ENCODE measurements at places on chromosomes 1 and 21.

DNA sequence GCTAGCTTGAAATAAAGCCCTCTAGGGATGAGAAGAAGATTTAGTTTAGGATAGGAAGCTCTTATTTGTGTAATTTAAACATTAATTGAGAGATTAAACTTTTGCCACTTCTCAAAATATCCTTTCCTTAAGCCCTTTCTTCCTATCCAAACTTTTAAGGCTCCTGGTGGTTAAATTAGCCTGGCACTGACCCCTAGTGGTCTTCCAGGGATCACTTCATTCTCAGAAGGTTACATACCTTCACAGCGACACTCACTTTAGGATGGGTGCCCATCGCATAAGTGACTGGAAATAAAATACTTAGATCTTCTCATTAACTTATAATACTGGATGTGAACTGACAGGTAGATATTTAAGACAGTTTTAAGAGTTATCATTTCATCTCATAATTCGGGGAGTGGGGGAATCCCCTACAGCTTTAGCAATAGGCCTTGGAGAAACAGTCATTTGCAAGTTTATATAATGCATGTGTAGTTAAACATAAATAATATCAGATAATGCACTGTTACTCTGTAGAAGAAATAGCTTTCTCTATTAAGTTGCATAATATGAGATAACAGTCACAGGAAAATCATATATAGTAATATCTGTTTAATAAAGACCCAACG, 7.4 kb downstream of the LHX9 start:
- DNase-seq, result no peak

GRCh38 chr1:61091455-61091854, 9.1 kb downstream of the NFIA start:
- DNase-seq, result no peak

DNA sequence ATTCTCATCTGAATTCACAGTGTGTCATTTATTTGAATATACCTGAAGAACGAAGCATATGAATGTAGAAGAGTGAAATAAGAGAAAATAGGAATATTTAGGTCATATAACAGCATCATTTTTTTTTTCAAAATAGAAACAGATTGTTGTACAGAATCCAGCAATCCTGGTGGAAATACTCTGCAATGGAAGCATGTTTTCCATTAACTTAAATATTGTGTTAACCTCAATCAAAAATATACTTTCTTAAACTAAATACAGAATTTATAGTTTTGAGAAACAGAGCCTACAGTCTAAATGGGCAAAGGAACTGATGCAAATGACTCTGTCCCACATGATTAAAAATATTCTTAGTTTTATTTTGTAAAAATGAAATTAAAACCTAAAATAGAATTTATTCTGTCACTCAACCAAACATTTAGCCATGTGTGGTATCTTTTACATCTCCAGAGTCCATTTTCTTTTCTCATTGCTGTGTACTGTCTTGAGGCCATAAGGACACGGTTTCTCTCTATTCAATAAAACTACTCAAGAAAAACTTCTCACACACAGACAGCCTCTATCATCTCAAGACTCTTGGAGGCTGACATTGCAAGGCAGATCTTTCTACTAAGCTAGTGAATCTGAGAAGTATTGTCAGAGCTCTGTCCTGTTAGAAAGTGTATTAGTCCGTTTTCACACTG, 322.6 kb downstream of the LTN1 start:
- DNase-seq, result no peak

- DNase-seq, result no peak
Measured at GRCh38 chr1:201917362-201918033, 28.8 kb downstream of the SHISA4 start.

DNA sequence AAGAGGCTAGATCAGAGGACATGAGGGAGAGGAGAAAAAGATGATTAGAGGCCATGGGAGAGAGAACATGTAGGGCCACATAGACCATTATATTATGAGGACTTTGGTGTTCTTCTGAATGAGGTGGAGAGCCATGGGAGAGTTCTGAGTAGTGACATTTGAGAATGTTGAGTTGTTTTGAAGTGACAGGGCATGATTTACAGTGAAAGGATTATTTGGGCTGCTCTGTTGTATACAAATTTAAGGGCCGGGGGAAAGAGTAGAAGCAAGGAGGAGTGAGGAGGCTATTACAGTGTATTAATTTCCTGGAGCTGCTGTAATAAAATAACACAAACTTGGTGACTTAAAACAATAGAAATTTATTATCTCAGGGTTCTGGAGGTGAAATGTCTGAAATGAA, 102.5 kb upstream of the RGS4 start:
- no peak for DNase-seq

GRCh38 chr1:15684042-15684461, at the start of gene PLEKHM2:
TSS of gene PLEKHM2 (plus strand) at chr1:15684320. CDS start at chr1:15684559, 239 bp downstream.
- DNase-seq, result peak; percentile 53

- DNase-seq, result no peak
Measured at GRCh38 chr1:77139389-77139788, 79.8 kb downstream of the PIGK start.

- no peak for DNase-seq
Measured at GRCh38 chr1:41621791-41622190, 137.3 kb upstream of the EDN2 start.

- DNase-seq, result no peak
Measured at GRCh38 chr1:229159668-229160544, 111.0 kb upstream of the RAB4A start.

DNA sequence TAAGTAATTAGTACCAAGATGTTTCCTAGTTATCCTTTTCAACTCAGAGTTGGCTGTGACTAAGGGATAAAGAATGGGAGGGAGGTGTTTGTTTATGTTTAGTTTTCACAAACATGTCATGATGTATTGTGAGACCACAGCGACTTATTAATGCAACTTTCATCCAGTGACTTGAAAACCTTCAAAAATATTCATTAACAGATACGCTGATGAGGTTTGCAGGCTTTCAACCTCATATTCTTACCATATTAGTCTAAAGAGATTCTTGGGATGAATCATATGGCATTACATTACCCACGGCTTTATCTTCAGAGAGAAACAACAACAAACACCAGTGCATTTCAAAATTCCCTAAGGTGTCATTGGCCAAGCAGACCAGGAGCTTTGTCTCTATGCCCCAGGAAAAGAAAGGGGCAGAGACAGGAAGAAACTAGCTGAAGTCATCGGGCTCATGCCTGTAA, 36.4 kb downstream of the PALMD start:
- no peak for DNase-seq

GRCh38 chr1:202959276-202959620, 1.1 kb upstream of the ADIPOR1 start:
- DNase-seq, result no peak

DNA sequence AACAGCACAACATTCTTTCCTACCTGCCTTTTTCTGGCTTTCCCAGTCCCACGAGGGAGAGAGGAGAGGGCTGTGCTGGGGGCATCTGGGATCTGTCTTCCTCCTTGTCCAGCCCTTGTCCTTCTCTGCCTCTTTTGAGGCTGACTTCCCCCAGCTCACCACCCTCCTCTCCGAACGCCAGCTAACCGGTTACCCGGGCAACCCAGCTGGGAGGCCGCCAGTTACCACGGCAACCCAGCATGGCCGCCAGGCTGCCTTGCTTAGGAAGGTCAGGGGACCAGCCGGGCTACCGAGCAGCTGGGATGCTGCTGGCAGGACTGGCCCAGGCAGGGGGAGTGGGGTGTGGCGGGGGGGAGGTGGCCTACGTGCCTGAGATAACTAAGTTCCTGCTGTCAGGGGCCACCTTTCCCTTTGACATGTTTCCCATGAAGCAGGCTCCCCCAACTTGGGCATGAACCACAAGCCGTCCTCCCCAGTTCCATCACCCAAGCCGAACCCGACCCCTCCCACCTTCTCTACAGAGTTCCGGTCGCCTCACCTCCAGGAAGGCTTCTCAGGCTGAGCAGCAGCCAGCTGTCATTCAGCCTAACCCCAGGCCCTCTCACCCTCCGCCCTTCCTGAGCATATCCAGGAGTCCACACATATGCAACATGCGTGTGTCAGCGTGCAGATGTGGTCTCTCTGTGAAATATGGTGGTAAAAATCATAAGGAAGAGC, 8.7 kb downstream of the PLEKHA6 start:
- DNase-seq, result no peak

GRCh38 chr1:188590641-188591040, 1761.9 kb downstream of the PLA2G4A start:
- DNase-seq, result no peak

DNA sequence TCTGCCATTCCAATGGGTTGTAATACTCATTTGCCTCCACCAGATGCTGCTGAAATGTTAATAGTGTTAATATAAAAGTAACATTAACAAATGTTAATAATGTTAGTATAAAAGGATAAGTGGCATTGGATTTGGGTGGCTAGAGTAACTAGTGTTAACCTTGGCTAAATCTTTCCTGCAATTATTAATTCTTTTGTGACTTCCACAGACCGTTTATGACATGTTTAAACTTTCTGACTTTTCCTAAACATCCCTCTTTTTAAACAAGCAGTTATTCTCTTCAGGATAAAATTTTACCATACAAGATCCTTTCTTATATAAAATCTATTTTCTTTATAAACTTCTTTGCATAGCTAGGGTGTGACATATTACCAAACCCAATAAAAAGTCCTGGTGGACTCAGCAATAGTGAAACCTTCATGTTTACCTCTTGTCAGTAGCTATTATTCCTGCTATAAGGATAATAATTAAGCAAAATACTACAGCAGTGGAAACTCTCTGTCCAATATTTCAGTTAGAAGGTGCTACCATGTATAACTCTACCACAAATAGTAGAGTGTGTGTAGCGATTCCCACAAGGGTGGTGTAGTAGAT, 41.5 kb downstream of the CCDC30 start:
- DNase-seq, result no peak

- peak; percentile 74 for DNase-seq
Measured at GRCh38 chr1:206925106-206925736, 3.5 kb upstream of the FCMR start.

DNA sequence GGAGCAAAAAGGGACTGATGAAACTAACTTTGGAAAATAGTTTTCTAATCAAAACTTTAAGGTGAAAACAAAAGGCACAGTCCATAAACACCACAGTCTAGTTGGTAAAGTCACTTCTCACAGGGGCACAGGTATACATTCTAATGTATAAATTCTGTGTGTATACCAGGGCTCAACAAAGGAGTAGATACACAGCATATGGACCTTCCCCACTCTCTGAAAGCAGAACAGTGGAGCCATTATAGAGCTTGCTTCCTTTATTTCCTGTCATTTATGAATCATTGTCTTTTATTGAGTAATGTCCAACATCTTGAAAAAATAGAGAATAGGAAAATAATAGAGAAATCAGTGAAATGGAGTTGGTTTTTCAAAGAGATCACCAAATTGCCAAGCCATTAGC, 746.5 kb upstream of the CHRM3 start:
- DNase-seq, result no peak

DNA sequence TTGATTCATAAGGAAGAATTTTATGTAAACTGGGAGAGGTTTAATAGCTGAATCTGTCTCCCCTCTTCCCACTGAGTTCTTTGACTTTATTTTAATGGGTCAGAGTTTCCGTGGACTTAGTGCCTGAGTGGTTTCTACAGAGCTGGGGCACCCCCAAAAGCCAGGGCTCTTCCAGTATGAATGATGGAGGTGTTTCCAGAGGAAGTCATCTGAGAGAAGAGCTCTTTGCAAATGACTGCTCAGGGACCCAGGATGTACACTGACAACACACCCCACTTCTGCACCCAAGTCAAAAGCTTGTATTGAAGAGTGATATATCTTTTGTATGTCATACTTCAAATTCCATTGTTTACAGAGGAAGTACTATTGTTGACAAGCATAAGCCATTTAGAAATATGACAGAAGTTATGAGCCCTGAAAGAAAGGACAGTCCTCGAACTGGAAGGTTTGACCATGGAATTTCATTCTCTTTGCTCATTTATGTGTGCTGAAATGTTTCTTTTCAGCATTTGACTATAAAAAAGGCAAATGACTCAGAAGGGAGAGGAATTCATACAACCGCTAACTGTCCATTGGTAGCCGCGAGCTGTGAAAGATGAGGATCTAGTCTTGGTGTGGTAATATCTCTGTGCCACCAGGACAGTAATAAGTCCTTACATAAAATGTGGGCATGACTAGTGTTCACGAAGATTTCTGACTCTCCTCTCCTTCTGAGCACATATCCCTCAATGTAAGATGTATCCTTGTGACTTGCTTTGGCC, 25.4 kb upstream of the LMX1A start:
- DNase-seq, result no peak

DNA sequence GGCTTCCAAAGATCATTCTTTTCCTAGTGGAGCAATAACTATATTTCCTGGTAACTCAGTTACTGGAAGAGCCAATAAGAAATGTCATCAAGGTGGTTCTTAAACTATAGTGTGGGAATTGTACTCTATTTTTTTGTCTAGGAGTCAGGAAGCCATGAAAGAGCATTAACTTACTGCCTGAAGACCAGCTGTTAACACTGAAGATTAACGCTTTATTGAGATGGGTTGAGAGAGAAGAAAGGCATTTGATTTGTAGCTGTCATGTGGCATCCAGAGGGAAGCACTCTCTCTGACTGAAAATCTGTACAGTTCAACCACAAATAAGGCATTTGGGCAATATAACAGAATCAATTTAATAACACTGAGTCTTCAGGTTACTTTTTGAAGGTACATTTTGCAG, 76.0 kb downstream of the DNM3 start:
- no peak for DNase-seq

DNA sequence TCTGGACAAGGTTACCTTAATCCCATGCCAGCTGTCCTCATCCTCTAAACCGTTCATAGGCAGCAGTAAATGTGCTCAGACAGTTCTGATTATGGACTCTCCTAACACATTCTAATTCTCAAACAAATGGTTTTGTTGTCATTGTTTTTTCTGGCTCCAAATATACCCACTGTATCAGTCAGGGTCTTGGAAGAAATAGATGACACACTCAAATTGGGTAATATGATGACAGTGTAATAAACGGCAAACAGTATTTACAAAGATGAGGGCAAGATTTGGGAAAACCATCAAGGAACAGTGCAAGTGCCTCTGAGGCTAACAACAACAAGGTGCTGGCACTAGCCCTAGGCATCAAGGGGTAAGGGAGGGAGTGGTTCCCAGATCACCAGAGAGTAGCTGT, 4.3 kb upstream of the CDC20 start:
- DNase-seq, result no peak

DNA sequence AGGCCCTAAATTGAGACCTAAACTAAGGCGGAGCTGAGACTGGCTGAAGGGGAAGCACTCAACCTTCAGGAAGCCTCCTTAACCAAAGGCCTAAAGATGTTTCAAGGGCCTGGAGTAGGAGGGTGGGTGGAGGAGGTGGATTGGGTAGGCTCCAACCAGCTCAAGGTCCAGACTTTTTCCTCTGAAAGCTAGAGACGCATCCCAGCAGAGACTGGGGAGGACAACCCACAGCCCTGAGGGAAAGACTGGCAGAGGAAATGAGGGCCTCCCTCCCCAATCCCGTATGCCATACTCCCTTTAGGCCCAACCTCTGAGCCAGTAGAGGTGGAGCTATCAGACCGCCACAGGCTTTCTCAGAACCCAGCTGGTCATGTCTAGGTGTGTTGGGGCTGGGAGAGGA, 1.1 kb downstream of the ECM1 start:
- DNase-seq, result no peak

GRCh38 chr1:60281360-60281932, 207.9 kb upstream of the C1orf87 start:
- DNase-seq, result no peak

- DNase-seq, result no peak
Measured at GRCh38 chr1:187794561-187794960, 965.8 kb downstream of the PLA2G4A start.

- DNase-seq, result no peak
Measured at GRCh38 chr1:97337250-97338030, 583.4 kb downstream of the DPYD start.

- no peak for DNase-seq
Measured at GRCh38 chr1:17447501-17447992, 8.1 kb upstream of the RCC2 start.
